ENCODE measurements at places on chromosomes 5 and 9. TPM values are rescaled to one million over a fixed set of nuclear protein-coding genes. Genes with fewer than 3 reads are reported as not detected.

DNA sequence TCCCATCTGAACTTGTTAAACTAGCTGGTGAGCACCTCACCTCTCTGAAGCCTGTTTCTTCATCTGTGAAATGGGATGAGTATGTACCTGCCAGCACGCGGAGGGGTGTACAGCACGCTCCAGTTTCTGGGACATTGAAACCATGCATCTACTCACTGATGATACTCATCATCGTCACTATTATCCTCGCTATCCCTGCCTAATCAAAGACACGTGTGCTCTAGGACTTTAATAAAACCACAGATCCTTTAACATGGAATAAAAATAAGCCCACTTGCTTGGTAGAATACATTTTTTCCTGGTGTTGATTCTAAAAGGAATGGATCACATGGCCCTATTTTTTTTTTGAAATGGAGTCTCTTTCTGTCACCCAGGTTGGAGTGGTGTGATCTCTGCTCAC lies 37.3 kb upstream of the POMT1 start:
- no peak for DNase-seq

Gene KCNN2
- 0.88 TPM for total RNA-seq

DNA sequence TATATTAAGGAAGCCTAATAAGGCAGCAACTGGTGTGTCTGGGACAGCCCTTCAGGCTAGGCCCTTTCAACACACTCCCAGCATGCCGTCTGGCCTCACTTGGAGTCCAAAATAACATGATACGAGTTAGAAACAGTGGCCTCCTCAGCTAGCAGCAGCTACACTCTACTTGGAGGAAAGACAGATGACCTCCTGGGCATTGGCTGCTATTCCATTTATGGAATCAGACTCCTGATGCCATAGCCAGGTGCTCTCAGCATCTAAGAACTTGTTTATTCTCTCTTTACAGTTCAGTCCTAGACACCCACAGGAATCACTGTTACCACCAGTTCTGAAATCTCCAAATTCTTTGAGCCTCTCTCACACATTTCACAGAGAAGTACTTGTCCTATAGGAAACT lies 31.8 kb downstream of the RUSC2 start:
- no peak for DNase-seq

DNA sequence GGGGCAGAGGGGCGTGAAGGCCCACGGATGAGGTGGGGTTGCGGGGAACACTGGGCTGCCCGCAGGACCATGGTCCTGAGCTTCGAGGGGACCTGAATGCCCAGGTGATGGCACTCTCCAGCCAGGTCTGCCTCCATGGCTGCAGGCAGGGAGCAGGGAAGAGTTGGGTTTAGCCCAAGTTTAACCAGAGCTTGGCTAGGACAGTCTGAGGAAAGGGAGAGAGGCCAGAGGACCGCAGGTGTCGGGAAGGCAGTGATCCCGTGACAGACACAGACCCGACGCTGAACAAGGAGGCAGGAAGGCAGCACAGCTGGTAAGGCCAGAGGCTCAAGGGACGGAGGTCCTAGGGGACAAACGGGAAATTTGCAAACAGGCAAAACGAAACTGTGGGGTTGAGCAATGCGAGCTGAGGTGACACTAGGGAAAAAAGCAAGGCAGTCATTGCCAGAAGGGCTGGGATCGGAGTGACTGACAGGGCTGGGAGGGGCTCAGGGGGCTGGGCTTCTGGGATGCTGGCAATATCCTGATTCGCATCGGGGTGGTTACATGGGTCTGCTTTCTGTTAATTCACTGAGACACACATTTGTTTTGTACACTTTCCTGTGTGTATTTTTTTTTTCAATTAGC lies 25.0 kb downstream of the ARPC5L start:
- DNase-seq = no peak

DNA sequence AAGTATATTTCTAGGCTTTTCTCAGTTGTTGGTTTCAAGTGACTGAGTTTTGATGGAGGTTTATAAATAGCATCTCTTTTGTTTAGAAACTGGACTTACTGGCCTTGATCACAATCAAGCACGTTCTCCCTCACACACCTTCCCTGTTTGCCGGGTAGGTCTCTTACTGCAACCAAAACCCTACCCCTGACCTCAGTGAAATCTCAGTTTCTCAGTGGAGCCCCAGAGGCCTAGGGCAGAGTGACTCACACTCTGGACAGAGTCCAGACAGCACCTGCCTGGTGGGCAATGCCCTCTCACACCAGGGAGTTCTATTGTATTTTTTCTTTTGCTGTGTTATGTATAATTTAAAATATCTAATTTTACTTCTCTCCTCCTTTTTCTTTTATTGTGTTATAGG lies 48.4 kb upstream of the EPB41L4B start:
- DNase-seq = no peak

GRCh38 chr5:164051745-164052144 lies 546.3 kb downstream of the MAT2B start:
- no peak for DNase-seq

Gene SPINK4
- total RNA-seq = not detected

Gene PCDHGA12
- total RNA-seq = 3.6 TPM
